CD4-positive, alpha-beta memory T cell (primary cell): ENCODE measurements at places on chromosomes 12 and 14. TPM values are rescaled to one million over a fixed set of nuclear protein-coding genes. Genes with fewer than 3 reads are reported as not detected.

The CLEC1B gene
- not detected for total RNA-seq

The ACVRL1 gene
- total RNA-seq = 0.15 TPM

GRCh38 chr14:37544407-37544806 lies 50.6 kb downstream of the FOXA1 start:
- no peak for DNase-seq

GRCh38 chr12:84730561-84731162 lies 181.9 kb downstream of the SLC6A15 start:
- no peak for DNase-seq

- no peak for DNase-seq
These were observed 115.3 kb upstream of the PRB2 start for GRCh38 chr12:11510671-11511070.

- DNase-seq = no peak
These were observed 6.4 kb upstream of the SLC25A3 start for GRCh38 chr12:98587084-98587483.

- no peak for DNase-seq
These were observed 5.9 kb upstream of the KRT1 start for GRCh38 chr12:52686063-52686462.

DNA sequence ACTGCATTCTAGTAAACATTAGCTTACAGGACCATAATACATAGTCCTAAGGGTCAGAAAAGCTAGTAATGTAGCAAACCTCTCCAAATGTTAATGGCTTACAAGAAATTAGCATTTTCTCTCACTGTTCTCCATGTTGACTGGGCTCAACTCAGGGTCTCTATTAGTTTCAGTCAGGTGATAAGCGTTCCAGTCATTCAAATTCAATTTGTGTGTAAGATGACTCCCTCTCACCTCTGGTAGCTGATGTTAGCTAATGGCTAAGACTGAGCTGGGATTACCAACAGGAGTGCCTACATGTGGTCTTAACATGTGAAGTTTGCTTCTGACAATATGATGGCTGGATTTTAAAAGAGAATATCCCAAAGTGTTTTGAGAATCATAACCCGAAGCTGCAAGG lies 630.5 kb upstream of the USP15 start:
- DNase-seq = no peak

DNA sequence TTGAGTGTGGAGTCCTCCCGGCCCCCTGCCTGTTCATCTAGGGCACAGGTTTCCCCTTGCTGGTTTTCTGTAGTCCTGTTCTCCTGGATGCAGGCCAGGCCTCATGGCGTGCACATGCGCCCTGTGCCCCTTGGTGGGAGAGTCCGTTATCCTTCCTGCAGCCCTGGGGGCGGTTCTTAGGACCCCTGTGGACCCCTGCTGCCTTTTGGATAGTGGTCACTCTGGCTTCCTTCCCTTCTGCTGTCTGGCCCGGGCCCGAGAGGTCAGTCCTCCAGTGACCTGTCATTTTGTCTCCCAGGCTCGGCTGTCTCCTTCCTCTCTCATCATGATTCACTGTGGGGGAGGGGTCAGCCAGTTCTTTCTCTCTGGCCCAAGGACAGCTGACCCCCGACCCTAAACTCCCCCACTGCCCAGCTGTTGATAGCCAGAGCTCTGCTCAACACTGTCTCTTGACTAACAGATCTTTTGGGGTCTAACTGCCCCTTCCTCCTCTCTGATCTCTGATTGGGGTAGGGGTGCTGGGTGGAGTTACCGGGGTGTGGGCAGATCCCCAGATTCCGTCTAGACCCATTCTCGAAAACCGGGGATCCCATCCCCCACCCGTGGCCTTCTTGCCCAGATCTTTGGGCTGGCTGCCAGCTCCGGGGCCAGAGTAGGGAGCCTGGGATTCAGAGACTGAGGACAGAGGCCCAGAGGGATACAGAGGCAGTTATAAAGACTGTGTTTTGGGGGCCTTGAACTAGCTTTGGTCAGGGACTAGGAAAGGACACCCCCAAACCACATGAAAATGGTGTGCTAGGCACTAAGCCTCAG lies 7.0 kb downstream of the CCND2 start:
- no peak for DNase-seq

DNA sequence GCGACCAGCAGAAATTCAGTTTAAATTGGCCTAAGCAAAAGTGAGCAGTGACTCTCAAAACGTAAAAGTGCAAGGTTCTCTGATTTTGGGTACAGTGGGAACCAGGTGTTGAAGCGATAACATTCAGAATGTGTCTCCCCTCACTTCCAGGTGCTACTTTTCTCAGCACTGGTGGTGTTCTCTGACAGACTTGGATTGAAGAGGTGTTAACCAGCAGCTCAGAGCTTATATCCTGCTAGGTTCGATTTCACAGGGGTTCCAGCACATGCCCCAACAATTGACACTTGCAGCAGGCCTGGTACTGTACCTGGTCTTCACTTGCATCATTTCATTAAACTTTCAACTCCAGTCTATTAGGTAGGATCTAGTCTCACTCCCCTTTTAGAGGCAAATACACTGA lies 680.2 kb downstream of the VRK1 start:
- DNase-seq = no peak
